Foreskin keratinocyte (primary cell): ENCODE measurements at places on chromosomes 7 and 10. TPM values are rescaled to one million over a fixed set of nuclear protein-coding genes. Genes with fewer than 3 reads are reported as not detected.

The FGL2 gene
- total RNA-seq = not detected in 2 replicates

The SFRP5 gene
- total RNA-seq = not detected in 2 replicates

The ADARB2 gene
- not detected in 2 replicates for total RNA-seq

The ERV3-1 gene
- 1.7 and 2.2 TPM in 2 replicates for total RNA-seq

The IL15RA gene
- 2.3 and 3.6 TPM in 2 replicates for total RNA-seq

The TLX1 gene
- total RNA-seq = not detected in 2 replicates

The LRRN3 gene
- not detected in 2 replicates for total RNA-seq

The CUBN gene
- 0.07 and 0.10 TPM in 2 replicates for total RNA-seq

The MYOF gene
- 227 and 235 TPM in 2 replicates for total RNA-seq

The CEP55 gene
- 58.5 and 78.4 TPM in 2 replicates for total RNA-seq

The GNAT3 gene
- not detected in 2 replicates for total RNA-seq

The ELMO1 gene
- total RNA-seq = not detected in 2 replicates

The RABGEF1 gene
- 31.7 and 33.5 TPM in 2 replicates for total RNA-seq

The SGCE gene
- 31.6 and 35.5 TPM in 2 replicates for total RNA-seq

DNA sequence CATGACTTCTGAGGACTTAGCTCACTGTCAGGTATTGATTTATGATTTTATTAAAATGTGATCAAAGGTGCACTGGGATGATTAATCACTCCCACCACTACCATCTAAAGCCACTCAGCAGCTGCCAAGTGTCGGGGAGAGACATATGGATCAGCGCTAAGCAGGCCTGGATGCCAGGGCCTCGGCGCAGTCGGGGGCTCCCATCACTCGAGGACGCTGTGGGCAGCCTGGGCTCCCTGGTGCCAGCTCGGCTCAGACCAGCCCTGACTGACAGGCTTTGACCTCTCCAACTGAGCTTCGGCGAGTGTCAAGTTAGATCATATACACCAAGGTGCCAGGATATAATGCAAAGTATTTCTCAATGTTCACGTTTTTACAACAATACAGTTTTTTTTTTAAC, 267.7 kb downstream of the ACTR3B start:
- DNase-seq = no peak

GRCh38 chr10:45437587-45438465, 63.8 kb downstream of the ALOX5 start:
- no peak for DNase-seq

DNA sequence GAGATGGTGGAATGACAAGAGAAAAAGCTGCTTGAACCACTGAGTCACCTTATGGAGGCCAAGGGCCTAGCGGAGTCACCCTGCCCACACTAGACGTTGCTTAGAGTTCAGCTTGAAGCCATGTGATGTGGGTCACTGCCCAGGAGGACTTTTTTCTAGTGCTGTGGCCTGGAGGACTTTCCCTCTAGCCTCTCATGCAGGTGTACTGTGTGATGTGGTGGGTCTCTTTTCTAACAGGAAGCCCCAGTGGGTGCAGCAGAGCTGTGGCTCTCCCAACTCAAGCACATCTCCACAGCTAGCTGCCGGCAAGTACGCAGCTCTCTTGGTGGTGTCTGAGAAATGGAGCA, 13.6 kb downstream of the POR start:
- no peak for DNase-seq

GRCh38 chr7:69700331-69700730, 102.1 kb downstream of the AUTS2 start:
- DNase-seq = no peak

DNA sequence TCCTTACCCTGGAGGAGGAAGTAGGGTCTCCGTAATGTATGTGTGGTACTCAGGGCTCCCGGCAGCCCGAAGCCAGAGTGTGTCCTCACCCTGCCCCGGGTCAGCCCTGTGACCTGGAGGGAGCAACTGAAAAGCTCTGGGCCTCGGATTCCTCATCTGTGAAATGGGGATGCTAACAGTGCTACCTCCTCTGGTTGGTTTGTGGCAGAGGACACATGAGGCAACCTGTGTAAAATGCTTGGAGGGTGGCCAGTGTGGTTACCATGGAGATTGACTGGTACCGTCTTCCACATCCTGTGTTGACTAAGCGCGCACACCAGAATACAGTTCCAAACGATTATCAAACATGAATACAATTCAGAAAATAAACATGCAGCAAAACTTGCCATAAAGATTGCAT, 163.8 kb upstream of the KLF6 start:
- peak; percentile 68 for DNase-seq

GRCh38 chr10:116241085-116241484, 31.9 kb downstream of the GFRA1 start:
- no peak for DNase-seq

- no peak for DNase-seq
These were observed 50.6 kb upstream of the AGBL3 start for GRCh38 chr7:134935701-134936100.

DNA sequence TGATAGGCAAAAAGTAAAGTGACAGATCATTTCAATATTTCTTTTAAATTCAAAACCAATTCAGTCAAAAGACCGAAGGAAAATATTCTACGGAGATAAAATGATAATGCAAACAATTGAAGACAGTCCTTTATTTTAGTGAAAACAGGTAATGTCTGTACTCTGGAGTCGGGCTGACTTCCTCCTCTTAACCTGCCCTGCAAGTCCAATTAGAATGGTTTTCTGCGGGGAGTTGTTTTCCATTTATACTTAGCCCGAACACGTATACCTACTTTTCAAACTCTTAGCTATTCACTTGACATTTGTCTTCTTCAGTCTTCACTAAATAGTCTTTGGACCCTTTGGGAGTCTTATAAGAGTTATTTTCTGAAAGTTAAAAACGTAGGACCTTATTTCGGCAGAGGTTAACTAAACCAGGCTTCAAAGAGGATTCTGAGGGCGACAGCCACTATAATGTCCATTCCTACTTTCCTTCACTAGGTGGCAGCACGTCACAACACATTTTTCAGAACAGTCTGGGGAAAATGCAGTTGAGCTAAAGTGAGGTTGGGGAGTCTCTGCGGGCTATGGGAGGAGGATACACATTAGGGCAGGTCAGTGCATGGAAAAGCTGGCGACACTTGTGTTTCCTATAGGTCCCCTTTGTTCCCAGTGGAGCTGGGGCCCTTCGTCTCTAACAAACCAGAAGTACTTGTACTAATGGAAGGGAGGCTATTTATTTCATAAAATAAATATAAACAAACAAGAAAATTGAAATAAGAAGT, 472.0 kb downstream of the KCNMA1 start:
- DNase-seq = no peak

DNA sequence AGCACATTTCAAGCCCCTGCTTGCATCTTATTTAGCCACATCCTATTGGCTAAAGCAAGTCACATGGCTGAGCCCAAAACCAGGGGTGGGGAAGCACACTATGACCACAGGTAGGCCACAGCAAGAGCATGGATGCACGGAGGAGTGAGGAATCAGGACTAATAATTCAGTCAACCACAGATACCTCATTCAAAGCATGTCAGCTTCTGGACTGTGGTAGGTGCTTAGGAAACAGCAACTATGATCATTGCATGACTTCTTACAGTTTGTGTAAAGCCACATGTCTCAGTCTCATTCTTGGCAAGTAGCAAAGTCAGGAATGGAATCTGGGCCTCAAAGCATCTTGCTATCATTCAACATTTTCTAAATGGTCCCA, 79.0 kb upstream of the EMX2 start:
- no peak for DNase-seq

- DNase-seq = no peak
These were observed 945.5 kb downstream of the SORCS3 start for GRCh38 chr10:105586451-105587098.

- no peak for DNase-seq
These were observed 1.2 kb downstream of the UPP1 start for GRCh38 chr7:48090095-48090805.

DNA sequence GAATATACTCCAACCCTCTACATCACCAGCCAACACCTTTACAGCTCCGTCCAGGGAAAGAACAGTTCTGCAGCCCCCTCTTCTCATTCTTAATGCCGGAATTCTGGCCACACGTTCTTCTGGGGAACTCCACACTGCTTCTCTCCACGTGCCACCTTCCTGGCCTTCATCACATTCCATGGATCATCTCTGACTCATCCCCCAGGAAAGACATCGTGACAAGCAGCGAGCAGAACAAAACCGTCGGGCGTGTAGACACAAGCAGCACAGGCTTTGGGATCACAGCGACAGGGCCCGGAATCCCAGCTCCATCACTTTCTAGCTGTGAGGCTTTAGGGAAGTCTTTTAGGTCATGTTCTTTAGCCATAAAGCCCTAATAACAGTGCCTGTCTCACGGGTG, 590.3 kb upstream of the FOXK1 start:
- DNase-seq = peak; percentile 93

DNA sequence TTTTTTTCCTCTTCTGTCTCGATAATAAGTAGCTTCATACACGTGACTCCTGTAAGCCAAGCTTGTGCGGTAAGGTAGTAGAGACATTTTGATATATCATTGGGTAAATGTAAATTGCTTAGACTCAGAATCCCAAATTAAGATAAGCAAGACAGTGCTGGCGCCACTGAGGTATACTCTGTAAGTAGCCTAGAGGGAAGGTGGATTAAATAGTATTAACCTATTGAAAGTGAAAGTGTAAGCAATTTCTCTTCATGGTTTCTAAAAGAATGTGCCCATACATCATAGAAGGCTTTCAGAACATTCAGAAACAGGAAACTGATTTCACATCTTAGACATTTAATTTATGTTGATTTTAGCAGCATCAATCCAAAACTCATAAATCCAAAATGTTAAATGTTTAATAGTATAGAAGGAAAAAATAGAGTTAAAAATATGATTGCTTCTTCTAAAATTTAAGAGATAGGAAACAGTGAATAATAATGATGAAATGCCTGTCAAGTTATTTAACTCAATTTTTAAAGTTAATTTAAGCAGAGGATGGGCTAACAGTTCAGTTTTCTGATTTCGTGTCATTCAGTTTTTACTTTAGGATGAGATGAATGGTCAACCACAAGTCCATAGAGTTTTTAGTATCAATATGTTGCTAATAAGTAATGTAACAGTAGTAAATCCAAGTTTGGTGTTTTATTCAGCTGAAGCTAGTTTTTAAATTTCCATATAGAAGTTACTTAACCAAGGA, 36.8 kb downstream of the LRRC72 start:
- DNase-seq = peak; percentile 11

- no peak for DNase-seq
These were observed 29.9 kb downstream of the ZNF783 start for GRCh38 chr7:149291781-149292461.

GRCh38 chr10:108957681-108958080, 965.6 kb downstream of the XPNPEP1 start:
- no peak for DNase-seq

DNA sequence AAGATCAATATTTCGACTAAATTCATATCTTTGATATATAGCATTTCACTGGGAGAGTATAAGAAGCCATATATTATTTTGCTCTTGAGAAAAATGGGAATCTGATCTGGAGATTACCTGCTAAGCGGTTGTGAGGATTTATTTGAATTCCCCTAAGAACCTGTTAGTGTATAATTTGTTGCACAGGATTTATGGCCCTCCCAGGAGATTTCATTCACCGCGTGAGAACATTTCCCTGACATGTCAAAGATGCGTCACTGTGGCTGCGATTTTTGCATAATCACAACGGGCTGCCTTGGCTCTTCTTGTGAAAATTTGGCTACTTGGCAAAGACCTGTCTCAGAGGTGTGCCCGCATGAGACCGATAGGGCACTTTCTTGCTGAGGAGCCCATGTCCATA, 184.7 kb upstream of the PFKP start:
- DNase-seq = no peak

DNA sequence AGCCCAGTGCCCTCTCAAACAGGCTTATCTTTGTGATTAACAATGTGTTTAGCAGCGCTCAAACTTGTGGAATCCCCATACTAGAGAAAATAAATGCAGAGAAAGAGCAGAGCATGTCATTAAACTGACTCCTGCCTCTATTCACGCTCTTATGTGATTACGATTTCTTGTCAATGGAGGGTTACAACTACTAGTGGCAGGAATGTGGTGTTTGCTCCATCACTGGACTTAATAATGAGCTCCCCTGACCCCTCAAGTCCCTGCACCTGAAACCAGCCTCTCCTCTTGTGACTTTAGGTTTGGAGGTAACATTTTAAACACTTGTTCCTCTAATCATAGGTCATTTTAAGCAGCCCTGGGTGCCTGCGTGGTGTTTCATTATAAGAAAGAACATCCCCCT, 121.9 kb downstream of the PLPP4 start:
- DNase-seq = no peak

- DNase-seq = no peak
These were observed 125.8 kb downstream of the TPST1 start for GRCh38 chr7:66330961-66331360.

DNA sequence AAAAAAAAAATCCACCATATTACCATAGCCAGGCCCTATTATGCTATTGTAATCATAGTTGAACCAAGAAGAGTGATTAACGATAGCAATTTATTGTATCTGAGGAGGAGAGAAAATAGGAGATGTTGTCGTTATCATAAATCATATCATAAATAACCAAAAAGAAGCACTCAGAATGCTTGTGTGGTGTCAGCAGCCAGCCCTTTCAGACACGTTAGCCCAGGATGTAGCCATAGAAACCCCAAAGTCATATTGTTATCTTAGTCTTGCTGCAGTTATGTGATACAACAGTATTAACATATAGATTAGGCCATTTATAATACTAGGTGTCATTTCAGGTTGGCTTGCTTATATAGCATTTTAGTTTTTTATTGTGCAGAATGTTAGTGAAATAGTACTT, 102.2 kb upstream of the GATA3 start:
- no peak for DNase-seq

DNA sequence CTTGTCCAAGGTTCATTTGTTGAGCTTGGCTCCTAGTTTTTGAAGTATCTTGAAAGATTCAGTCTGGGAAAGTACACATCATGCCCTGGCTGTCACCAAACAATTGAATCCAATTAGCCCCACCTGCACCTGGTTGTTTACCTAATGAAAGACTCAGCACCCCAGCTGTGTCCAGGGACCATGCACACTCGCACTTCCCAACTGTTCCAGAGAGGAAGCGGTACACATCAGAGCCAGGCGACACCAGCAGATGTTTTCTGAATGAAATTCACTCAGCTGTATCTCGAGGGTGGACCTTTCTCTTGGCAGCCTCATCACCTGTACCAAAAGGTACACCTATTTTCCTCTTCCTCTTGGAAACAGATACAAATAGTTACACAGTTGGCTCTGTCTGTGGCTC, 216.4 kb upstream of the LRGUK start:
- DNase-seq = no peak

DNA sequence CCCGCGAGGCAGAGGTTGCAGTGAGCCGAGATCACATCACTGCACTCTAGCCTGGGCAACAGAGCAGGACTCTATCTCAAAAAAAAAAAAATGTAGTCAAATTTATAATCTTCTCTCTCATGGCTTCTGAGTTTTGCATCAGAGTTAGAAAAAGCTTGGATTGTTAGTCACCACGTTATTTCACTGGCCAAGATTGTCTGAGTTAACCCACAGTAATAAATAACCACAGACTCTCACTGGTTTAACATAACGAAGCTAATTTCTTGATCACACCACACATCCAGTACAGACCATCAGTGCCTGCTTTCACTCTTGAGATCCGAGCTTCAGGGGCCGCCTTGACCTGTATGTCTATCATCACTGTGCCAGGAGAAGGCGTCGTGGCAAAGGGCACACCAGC, 116.8 kb upstream of the JCAD start:
- no peak for DNase-seq
